ENCODE measurements at places on chromosomes 7 and 10.

DNA sequence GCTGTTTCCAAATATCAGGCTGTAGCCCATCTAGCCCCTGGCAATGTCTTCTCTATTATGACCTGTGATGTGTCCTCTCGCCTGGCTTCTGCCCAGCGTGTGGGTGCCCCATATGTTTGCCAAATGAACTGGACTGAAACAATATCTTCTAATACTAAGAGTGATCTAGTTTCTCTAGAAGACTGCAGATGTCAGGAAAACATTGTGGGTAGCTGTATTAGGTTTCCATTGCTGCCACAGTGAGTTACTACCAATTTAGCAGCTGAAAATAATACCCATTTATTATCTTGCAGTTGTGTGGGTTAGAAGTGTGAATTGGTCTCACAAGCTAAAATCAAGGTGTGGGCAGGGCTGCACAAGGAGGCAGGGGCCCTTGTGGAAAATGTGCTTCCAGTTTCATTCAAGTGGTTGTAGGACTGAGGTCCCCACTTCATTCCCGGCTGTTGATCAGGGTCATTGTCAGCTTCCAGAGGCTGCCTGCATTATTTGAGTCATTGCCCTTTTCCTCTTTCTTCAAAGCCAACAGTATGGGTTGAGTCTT lies 202.8 kb upstream of the BMPER start:
- no peak for DNase-seq

DNA sequence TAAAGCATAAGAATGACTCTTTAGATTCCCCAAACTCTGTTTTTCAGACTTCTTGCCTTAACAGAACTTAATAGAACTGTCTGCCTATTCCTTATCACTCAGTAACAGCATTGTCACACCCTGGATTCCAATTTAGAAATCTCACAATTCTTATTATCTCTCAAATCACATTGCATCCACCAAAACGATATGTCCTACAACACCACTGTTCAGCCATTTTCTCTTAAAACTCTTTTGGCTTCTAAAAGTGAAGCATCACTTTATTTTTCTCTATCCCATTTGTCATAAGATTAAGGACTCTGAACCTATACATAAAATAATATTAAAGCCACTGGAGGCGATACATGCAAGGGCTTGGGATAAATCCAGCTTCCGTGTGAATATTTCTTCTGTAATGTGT lies 1.2 kb upstream of the CPED1 start:
- DNase-seq: no peak

DNA sequence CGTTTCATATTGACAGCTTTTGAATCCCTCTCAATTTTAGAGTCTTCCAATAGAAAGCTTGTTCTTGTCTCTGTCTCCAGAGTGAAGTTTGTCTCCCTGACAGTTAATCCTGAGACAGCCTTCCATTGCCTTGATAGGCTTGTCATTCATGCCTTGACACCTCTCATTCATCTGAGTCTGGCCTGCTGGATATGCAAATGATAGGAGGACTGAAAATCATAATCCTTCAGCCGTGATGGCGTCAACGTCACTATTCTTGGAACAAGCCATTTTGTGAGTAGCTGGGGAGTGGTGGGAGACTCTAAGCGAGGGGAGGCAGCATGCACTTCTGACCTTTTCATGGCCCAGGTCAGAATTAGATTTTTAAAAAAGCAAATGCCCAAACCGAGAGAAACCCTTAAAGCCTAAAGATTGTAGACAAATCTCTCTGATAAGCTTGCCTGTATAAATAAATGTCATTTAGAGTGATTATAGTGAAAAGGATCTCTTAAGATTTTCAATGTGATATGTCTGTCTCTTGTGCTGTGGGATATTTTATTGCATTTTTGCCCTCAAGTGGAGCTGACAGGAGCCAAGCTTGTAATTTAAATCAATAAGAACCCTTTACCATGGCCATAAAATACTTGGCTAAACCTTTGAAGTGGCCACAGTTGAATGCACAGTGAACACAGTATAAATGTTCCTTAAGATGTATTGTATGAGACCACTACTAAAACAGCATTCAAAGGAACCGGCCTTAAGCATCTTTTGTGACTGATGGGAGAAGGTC lies 148.8 kb downstream of the SNX10 start:
- no peak for DNase-seq

DNA sequence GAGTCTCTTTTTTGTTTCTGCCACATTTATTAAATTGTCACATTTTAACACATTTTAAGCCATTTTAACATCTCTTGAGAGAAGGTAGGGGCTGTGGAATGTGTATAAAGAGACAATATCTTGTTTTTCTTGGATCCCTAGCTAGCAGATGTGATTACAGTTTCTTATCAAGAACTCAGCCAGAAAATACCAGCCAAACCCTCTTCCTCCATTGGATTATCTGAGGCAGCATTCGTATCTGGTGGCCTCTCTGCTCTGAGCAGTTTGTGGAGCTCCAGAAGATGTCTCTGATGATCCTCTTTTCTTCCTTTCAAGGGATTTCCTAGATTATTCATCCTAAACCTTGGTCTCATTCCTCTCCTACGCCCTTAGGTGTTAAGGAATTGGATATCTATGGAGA lies 35.3 kb upstream of the PFKFB3 start:
- DNase-seq: no peak

DNA sequence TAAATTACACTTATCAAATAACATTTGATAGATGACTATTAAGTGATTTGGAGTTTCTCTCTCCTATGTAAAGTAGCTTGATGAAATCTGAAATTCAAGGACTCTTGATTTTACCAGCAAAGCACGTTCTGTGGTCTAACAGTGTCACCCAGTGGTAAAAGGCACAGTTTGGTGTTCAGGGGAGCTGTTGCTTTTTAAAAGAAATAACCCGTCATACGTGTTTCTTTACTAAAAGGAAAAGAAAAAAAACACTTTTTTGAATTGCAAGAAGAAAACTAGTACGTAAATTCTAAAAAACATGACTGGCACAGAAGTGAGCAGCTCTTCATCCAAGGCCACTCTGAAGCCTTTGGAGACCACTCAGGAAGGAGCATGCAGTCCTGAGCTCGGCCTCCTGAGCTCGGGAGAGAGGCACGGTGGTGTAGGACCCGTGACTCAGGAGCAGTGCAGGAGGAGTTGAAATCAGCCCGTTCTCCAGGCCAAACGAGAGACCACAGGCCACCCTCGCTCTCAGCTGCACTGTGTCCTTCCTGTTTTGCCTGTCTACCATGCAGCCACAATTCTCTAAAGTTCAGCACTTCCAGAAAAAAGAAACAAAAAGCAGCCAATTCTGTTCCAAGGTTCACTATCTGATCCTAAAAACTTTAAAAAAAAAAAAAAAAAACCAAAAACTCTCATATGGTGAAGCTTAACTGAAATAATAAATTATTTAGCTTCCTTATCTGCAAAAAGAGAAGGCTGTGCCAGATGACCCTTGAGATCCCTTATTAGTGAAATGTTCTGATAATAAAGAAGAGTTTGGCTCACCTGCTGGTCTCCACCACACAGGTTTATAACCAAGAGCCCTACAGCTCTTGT lies 212.6 kb upstream of the FRMD4A start:
- no peak for DNase-seq

- DNase-seq: no peak
These were observed 68.5 kb upstream of the FERD3L start for GRCh38 chr7:19213746-19214145.

GRCh38 chr10:50990568-50991455 lies 83.5 kb upstream of the PRKG1 start:
- DNase-seq: peak; percentile 87

DNA sequence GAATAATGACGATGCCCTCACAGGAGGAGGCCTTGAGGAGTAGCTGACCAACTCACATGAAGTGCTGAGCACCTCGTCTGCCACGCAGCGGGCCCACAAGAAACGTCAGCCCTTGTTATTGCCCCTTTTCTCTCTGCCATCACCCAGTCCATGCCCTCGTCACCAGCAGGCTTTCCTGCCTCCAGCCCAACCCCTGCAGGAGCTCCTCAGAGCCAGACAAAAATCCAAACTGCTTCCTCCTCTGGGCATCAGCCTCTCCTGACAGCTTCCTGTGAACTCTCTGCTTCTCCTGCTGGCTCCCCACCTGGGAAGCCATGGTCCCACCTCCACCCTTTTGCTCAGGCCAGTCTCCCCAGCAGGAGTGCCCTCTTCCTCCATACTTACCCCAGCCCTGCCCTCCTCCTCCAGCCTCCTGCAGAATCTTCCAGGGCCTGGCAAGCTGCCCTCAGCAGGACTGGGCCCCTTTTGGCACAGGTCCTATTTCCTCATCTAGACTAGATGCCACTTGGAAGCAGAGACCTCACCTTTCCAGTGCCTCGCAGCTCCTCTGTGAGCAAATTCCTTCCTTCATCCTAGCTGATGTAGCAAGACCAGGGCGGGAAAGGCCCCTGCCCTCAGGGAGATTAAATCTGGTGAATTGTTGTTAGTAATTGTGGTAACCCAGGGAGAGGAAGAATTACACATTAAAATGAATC lies 115.1 kb downstream of the C10orf105 start:
- DNase-seq: peak; percentile 5

DNA sequence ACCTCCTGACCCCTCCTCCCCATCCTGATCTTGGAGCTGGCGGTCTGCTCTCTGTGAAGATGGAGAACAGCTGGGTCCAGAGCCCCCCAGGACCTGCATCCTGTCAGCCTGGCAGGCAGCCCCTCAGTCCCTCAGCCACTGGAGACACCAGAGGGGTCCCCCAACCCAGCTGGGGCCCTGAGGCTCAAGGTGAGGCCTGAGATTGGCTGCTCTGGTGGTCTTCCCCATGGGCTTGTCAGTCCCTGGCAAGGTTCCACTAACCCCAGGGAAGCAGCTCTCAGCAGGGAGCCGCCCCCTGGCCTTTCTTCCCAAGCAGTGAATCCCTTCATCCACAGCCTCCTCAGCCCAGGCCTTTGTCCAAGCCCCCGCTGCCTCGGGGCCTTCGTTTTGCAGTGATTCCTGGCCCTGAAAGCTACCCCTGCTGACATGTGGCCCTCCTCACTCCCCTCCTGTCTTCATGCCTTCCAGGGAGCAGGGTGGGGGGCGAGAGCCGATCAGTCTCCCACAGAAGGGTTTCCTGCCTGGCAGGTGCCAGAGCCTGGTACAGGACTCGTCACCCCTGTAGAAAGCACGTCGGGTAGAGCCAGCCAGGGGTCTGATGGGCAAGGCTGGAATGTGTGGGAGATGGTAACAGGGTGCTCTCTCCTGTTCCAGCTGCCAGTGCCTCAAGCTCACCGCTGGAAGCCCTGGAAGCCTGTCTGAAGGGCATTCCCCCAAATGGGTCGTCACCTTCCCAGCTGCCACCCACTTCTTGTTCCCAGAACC lies 48.5 kb downstream of the ZNF467 start:
- DNase-seq: no peak

- peak; percentile 47 for DNase-seq
These were observed 1.5 kb downstream of the IPMK start for GRCh38 chr10:58266003-58266825.

DNA sequence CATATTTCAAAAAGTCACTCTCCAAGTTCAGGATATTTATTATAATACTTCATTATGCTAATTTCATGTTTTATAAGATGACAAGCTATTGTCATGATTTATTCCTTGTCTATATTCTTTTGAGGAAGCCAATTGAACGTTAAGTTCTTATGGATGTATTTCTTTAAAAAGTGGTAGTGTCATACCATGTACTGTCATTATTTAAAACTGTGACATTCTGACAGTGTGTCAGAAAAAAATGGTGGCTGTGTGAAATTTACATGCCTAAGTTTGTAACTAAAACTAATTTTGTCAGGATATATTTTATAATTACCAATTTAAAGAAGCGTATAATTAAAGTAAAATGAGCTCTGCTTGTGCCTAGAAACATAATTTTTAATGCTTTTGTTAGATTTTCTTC lies 158.9 kb upstream of the HDAC9 start:
- DNase-seq: no peak

DNA sequence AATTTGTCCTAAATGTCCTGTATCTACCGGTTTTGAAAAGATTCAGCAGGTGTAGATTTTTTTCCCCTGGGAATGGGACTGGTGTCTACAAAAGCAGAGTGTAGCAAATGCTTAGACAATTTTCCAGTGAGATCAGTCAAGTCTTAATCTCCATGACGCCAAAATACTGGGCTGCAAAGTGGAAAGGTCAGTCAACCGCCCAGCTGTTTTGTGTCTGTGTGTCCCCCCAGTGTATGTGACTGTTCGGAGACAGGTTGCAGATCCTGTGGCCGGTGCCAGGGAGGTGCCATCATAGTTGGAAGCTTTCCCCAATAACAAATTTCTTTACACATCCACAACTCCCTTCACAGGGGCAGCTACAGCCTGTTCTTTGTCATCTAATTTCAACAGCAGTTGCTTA lies 263.8 kb downstream of the ARHGAP12 start:
- no peak for DNase-seq

Measured in fibroblast of skin of abdomen (primary cell).